NCI-H446 (cell line): ENCODE measurements at places on chromosomes 1 and 21.

GRCh38 chr1:113662101-113662500, 97.2 kb downstream of the PHTF1 start:
- no peak for DNase-seq

DNA sequence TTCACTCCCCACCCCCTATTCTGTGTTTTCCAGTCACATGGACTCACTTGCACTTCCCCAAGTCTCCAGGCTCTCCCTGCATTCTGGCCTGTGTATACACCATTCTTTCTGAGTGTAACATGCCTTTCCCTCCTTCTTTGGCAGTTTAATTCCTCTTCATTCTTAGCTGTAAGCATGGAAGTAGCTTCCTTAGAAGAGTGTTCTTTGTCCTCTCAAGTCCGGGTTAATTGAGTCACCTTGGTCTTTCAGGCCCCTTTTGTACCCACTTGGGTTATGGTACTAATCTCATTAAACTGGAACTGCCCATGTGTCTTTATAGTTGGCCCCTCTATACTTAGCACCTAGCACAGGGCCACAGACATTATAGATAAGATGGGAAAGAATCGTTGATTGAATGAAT, 525.3 kb upstream of the ADGRL4 start:
- DNase-seq, result no peak

DNA sequence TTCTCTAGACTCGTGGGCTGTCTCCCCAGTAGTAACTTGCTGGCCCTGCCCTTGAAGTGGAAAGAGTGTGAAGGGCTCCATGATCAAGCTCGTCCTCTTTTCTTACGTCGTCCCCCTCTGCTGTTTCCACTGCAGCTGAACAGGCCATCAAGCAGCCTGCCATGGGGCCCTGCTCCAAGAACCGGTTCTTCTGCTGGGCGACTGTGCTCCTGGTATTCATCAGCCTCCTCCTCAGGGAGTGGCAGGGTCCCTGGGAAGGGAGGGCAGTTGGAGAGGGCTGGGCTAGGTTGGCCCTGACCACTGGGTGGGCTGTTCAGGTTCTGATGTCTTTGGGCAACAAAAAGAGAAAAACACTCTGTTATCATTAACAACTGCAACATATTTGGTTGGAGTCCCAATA, 151.5 kb downstream of the FCRL5 start:
- DNase-seq, result no peak

DNA sequence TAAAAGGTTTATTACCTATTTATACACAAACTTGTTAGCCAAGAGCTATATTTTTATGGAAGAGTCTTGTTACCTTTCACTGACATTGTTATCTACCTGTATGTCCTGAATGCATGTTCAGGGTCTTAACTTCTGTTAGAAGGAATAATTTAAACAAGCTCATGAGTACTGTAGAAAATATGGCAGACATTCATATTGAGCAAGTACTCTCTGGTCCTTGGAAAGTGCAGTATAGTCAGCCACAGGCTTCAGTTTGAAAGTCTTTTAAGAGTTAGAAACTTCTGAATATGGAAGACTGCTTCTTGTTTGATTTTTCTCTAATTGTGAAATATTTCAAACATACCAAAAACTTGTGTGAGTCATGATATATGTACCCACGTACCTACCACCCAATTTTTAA, 16.6 kb downstream of the DIP2A start:
- DNase-seq, result no peak

GRCh38 chr21:29538115-29538514, 239.4 kb downstream of the BACH1 start:
- no peak for DNase-seq

DNA sequence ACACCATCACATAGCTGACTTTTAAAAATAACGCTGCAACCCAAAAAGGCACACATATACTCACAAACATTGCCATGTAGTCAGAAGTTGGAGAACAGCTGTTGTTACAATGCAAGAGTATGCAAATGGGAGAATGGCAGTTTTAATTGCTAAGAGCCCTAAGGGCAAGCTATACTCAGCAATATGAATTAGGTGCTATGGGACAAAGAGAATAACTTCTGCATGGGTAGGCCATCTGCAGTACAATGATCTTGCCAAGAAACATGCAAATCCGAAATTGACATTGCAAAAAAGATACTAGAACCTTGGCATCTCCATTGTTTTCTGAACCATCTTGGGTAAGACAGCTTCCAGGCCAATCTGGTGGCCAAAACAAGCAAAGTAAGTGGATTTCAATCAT, 697.8 kb downstream of the LRRIQ3 start:
- DNase-seq, result peak; percentile 77

DNA sequence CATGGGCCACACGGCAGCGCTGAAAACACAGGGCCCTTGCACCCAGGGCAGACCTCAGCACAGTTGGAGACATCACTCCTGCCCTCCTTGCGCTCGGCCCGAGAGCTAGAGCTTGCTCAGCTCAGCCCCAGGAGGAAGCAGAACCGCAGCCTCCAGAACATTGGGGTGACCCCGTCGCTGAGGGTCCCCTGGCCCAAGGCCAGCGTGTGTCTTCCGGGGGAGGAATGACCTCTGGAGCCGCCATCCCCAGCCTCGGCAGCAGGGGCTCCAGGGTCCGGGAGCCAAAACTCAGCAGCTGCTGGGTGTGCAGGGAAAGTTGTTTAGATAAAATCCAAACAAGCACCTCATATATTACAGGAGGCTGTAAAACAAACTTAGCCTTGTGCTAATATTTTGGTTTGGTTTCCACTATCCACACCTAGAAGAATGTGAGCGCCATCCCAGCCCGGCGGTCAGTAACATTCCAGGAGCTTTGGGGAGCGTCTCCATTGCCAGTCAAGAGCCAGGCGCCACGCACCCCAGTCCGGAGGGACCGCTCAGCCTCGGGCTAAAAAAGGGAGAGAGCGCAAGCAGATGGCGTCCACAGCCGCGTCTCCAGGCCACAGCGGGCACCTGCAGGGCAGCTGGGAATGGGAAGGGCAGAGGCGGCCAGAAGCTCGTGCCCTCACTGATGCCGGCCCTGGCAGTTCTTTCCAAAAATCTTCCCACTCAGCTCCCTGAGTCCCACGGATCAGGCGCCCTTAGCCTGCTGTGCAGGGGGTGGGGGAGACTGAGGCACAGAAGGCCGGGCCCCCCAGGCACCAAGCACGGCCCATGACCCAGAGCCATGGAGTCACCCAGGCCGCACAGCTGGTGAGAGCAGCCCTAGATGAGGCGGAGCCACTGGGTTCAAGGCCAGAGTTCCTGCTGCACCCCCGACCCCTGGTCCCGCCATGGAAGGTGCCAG, 52.0 kb downstream of the SLX9 start:
- no peak for DNase-seq

- no peak for DNase-seq
These were observed 248.9 kb downstream of the PLPP3 start for GRCh38 chr1:56330391-56331026.

DNA sequence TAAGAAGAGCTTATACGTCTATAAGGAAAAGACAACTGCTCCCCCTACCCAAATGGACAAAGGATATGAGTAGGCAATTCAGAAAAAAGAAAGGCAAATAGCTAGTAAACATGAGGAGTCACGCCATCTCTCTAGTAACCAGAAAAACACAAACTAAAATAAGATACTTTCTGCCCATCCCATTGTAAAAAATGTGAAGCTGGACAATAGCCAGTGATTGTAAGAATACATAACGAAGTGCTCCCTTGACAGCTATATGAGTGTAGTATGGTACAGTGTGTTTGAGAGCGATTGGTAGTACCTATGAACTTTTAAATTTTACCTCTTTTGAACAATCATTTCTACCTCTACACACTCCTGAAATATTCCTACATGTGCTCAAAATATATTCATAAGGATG, 7.5 kb upstream of the GJA8 start:
- DNase-seq, result no peak

- DNase-seq, result no peak
These were observed 53.1 kb downstream of the MEGF6 start for GRCh38 chr1:3558036-3558726.

- DNase-seq, result no peak
These were observed 291.9 kb upstream of the NR5A2 start for GRCh38 chr1:199735660-199736059.

DNA sequence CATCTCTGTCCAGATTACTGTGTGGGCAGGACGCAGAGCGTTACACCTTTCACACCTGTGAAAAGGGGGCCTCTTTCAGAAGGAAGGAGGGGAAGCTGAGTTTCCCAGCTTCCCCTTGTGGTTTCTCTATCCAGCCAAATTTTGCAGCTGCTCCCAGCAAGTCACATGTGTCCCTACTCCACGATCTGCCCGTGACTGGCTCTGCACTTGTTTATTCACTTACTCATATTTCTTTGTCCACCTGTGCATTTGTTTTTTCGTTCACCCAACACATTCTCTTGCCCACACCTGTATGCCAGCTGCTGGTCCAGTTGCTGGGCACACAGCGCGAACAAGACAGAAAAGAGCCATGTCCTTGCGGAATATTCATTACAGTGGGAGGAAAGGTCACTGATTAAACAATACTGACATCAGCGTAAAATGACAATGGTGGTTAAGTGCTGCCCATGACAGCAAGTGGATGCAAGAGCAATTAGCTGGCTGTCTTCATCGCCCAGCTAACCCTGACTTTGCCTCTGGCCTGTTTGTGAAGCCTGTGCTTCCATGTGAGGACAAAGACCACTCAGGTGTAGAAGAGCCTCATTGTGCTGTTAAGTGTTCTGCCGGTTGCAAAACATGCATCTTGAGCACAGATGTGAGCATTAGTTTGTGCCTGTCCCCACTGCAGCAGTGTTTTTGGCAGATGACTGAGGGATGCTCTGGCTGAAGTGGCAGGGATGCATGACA, 28.6 kb upstream of the NEK2 start:
- no peak for DNase-seq

DNA sequence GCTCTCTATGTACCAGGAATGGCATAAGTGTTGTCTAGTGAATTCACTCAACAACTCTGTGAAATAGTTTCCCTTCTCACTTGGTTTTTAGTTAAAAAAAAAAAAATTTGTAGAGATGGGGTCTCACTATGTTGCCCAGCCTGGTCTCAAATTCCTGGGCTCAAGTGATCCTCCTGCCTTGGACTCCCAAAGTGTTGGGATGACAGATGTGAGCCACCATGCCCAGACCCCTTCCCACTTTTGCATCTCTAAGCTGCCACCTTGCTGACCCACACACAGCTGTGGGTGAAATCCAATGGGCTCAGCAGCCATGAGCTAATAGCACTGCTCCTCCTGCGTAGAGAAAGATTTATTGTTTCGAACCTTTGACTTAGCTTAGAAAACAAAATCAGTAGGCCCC, 33.5 kb downstream of the NEK2 start:
- no peak for DNase-seq

DNA sequence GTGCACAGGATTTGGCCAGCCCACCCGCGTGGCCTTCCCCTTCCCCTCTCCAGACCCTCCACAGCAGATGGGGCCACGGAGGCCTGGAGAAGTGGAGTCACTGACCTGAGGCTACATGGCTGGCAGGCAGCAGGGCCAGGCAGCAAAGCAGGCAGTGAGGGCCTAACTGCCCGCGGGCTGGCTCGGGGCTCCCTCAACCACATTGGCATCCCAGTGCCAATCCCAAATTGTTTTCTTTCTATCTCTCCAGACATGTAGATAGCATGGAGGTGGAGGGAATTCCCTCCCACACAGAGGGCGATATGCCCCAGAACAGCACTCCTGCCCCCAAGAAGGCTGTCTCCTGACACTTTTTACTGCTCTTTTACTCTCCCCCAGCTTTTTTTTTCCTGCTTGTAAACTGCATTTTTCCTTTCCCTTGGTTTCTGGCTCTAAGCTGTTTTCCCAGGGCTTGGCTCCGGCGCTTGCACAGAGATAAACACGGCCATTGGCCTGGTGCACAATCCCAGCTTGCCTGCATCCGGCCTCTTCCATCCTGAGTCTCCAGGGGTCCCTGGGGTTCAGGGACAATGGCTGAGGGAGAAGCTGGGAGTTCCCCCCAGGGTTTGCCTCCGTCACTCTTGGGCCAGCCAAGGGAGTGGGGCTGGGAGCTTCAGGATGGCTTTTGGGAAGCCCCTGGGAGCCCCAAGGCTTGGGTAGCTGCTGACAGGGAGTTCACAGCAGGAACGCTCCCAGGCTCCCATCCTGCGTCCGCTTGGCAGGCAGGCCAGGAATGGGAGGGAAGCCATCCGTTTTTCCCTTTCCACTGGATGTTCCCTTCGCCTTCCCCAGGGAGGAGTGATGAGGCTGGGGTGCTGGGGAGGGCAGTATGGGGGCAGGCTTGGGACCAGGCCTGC, 7.0 kb downstream of the EPHX1 start:
- peak; percentile 68 for DNase-seq

- no peak for DNase-seq
These were observed 34.9 kb upstream of the TSNAX start for GRCh38 chr1:231493421-231494185.

GRCh38 chr21:24224422-24224821, 1382.9 kb downstream of the MRPL39 start:
- no peak for DNase-seq

DNA sequence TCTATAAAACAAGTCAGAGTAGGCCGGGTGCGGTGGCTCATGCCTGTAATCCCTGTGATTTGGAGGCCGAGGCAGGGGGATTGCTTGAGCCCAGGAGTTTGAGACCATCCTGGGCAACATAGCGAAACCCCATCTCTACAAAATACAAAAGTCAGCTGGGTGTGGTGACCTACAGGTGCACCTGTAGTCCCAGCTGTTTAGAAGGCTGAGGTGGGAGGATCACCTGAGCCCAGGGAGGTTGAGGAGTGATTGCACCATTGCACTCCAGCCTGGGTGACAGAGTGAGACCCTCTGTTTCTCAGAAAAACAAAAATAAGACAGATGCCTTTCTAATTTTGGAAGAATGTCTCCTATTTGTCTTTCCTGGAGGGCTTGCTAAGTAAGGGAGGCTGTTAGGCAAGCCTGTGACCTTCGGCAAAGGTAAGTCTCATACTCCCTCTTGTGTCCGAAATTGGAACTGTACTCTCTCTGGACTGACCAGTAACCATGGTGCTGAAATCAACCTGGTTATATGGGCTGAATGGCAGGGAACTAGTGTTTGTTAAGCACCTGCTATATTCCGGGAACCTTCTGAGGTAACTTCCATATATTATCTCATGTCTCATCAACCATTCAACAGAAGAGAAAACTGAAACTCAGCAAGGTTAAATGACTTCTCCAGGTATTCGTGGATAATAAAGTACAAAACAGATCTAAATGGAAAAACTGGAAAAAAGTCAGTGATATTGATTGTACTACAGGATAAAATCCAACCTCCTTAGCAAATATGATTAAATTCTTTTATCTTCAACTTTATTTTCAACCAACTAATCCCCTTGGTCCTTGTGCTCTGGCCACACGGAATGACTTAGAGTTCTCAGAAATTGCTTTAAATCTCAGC, 11.8 kb upstream of the RAB3B start:
- peak; percentile 91 for DNase-seq

DNA sequence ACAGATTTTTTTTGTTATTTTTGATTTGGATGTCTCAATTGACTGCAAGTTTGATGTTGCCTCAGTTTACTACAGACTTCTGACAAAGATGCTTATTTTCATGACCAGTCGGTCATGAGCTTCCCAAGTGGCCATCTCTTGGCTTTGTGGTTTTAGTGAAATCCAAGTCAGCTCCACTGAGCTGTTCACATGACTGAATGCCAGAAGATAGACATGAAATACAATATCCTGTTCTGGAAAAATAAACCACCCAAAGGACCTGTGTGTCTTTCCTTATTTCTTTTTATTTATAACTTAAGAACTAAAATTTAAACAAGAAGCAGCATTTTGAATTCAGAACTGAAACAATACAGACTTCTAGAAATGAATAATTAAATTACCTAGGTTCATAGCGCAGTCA, 89.3 kb downstream of the HMCN1 start:
- no peak for DNase-seq
